NK-92 treated with Interleukin-12 subunit alpha and Interleukin-12 subunit beta, amount 100 ng/mL, for 24 hours (cell line): ENCODE measurements at places on chromosomes 11 and 22.

DNA sequence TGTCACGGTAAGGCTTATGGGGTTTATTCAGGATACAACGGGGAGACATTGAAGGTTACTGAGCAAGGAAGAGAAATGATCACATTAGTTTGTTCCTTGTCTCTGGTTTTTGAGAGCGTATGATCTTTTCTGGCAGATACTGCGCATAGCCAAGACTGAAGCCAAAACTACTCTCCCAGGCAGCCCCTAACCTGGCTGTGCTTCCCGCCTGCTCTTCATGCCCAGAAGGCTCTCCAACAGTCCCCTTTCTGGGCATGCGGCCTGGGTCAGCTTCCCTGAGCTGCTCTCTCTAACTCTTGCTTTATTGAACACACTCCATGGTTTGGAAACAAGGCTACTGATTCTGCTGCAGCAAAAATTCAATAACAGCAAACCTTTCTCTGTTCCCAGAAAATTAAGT, 306.6 kb downstream of the BUD13 start:
- DNase-seq, result no peak

GRCh38 chr11:32428665-32429303, 6.6 kb downstream of the WT1 start:
- DNase-seq, result no peak

DNA sequence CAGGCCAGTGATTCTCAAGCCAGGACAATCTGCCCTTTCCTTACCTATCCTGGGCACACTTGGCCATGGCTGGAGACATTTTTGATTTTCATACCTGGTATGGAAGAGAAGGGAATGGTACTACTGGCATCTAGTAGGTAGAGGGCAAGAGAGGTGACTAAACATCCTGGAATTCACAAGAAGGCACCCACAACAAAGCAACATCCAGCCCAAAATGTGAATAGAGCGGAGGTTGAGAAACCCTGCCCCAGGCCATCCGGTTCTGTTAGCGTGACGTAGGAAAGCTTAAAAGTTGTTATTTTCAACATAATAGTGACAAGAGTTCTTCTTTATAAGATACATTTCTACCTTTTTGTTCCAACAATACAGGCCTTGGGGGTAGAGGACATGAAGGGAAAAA, 114.9 kb upstream of the ALX4 start:
- DNase-seq, result no peak

DNA sequence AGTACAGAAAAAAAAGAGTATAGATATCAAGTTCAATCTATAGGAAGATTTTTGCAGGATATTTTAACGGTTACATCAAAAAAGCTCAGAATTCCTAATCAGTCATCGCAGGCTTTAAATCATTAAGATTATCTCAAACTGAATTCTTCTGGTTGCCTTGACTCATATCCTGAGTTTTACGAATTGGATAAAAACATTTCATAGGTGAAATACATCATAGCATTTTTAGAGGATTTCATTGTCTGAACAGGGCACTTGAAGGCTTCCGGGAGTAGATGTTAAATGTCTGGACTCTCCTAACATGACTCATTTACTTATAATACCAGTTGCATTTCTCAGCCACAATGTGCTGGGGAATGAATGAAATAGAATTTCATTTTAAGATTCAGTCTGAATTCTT, 2216.6 kb upstream of the RAG2 start:
- DNase-seq, result no peak

DNA sequence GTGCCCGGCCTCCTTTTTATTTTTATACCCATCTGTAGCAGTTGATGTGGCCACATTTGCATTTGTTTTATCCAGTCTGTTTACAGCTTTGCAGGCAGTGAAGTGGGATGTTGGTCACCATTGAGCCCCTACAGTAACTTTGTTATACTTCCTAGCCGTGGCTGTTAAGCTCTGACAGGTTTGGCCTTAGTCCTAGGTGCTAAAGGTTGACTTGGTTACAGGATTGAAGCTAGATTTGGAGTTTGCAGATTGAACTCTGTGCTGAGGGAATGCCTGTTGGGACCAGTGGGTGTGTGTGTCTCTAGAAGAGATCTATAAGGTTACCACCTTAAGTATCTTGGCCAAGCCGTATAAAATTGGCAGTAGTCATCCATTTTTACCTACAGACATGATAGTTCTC, 91.2 kb downstream of the PPP6R3 start:
- DNase-seq, result no peak

GRCh38 chr11:128598096-128598495, 10.7 kb upstream of the ETS1 start:
- no peak for DNase-seq

DNA sequence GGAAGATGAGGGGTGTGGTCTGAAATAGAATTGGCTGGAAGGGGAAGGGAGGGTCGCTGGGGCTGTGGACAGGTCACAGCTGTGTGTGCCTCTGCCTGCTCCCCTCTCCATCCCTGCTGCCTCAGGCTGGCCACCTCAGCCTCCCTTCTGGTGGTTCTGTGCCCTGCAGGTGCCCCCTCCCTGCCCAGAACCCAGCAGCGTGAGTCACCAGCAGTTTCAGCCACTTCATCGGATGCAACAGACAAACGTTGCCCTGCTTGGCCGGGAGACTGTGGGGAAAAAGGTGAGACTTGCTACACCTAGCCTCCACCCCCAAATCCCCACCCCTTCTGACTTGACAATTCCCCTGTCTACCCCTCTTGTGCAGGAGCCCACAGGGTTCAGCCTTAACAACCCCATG, 21.8 kb upstream of the LRRC10B start:
- DNase-seq, result no peak

- no peak for DNase-seq
Observed at GRCh38 chr11:5580577-5580976, at the start of gene OR52B6. OR52B6 (plus strand) TSS chr11:5580877; CDS start chr11:5580877, 0 bp downstream.

- DNase-seq, result no peak
Observed at GRCh38 chr11:65310215-65310614, 4.5 kb upstream of the CDC42EP2 start.

DNA sequence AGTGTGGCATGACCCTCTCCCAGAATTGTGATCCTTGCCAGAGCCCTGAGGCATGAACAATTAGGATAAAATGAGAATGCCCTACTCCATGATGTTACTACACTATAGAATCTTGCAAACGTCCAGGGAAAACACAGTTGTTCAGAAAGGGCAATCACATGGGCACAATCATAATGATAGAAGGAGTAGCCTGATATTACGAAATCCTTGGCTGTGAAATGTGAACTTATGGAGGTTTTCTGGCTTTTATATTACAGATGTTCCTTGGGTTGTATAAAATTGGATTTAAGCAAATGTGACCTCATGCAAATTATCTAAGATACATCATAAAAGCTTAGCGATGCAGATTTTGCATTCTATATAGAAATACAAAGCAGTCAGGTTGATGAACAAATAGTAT, 29.4 kb upstream of the TPH1 start:
- no peak for DNase-seq

GRCh38 chr11:66322732-66323427, 6.0 kb upstream of the CD248 start:
- no peak for DNase-seq

- no peak for DNase-seq
Observed at GRCh38 chr11:19382131-19382611, 141.4 kb upstream of the E2F8 start.

- DNase-seq, result no peak
Observed at GRCh38 chr22:19886605-19887255, 32.1 kb upstream of the GNB1L start.

GRCh38 chr11:27297616-27298015, 65.4 kb downstream of the CCDC34 start:
- no peak for DNase-seq

- no peak for DNase-seq
Observed at GRCh38 chr11:95154514-95154913, 64.9 kb downstream of the ENDOD1 start.

GRCh38 chr11:95459291-95460042, 228.5 kb upstream of the SESN3 start:
- DNase-seq, result no peak

DNA sequence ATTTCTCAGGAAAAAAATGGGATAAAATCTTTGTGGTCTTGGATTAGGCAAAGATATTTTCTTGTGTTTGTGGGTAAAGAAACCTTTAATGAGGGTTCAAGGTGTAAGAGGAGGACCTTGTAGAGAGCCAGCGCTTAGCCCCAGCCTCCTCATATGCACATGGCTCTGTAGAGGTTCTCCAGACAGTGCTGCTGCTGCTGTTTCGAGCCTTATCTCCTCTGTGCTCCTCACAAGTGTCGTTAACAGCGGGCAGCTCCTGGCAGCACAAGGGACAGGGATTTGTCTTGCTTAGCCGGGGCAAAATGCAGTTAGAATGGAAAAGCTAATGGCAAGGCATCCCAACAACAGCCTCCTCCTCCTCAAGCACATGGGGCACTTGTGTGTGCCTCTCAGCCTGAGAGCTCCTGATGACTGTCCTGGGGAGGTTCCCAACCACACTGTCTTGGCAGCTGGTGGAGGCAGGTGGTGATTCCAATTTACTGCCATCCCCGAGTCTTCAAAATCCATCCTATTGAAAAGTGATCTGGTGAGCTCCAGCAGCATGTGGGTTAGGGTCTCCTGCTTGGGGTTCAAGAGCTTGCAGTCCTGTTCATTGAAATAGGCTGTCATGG, 7.6 kb upstream of the MSANTD2 start:
- DNase-seq, result no peak

- DNase-seq, result no peak
Observed at GRCh38 chr22:47816121-47816862, 1053.8 kb downstream of the TBC1D22A start.

GRCh38 chr11:86171627-86172026, 72.9 kb upstream of the EED start:
- DNase-seq, result no peak

DNA sequence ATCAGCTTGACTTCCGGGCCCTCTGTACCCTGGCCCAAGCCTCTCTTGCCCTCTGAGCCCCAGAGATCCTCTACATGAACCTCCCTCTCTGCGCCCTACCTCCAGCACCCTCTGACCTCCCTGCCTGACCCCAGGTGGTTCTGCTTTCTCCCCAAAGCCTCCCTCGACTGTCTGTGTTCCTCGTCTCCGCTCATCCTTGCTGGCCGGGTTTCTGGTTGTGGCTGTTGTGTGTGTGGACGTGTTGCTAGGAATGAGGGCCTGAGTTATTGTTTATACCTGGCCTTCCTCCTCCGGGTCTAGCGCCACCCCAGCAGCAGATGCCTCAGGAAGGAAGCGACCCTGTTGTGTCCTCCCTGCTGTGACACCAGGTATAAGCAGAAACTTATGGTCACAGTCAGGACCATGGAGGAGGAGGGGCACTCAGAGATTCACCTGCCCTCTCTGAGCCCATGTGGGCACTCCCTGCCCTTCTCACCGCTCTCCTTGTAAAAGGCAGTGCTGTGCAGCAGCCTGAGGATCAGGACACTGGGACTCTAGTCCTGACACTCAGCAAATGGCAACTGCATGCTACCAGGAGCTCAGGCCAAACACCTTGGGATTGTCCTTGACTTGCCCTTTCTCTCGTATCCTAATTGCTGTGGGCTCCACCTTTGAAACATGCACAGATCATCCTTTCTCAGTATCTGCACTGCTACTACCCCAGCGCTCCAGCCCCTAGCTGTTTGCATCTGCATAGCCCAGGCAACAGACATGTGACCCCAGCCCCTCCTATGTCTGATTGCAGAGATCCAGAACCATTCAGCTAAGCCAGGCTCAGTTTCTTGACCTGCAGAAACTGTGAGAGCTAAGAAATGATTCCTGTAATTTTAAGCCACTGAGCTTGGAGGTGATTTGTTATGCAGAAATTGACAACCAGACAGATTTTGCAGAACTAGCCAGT, 140.1 kb downstream of the ST3GAL4 start:
- DNase-seq, result no peak

DNA sequence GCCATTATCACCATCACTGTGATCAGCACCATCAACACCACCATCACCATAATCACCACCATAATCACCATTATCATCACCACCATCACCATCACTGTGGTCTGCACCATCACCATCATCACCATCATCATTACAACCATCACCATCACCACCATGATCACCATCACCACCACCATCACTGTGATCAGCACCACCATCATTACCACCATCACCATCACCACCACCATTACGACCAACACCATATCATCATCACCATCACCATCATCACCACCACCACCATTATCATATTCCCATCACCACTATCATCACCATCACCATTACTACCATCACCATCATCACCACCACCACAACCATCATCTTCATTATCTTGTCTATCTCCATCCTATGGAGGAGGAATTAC, 125.2 kb downstream of the PHF21B start:
- no peak for DNase-seq

DNA sequence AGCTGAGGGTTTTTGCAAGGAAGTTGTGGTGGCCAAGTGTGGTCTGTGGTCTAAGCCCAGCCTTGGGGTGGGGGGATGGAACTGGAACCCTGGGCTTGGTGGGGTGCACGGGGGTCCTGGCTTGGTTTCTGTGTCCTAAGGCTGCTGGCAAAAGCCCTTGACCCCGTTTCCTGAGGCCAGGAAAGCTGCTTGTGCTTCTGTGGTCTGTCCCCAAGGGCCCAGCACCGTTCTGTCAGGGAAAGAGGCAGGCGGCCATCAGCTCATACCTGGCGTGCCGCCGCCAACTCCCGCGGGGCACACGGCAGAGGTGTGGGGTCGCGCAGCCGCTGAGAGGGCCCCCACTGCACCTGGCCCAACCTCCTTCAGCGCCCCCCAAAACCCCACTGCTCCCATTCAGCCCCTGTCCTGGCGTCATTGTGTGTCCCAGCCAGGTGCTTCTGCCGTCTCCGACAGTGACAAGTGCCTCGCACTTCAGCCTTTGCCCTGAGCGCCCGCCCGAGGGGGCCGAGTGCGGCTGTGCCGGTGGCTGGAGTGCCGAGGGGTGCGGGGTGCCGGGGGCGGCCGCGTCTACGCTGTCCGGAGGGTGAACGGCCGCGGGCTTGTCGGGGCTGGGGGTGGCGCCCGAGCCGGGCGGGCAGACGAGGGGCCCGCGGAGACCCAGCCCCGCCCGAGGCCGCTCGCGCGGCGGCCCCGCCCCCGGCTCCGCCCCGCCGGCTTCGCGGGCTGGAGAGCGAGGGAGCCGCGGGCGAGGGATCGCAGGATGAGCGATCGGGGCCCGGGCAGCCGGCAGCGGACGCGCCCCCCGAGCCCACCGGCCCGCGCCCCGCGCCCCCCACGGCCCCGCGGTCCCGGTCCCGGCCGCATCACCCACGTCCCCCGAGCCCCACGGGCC, at the start of gene CNIH2:
Gene CNIH2, plus strand, starts transcription at position 705 of the 892 bp plus-strand sequence. CDS start 282 bp downstream, outside the sequence.
- no peak for DNase-seq
